ENCODE measurements at places on chromosomes 16 and 17. TPM values are rescaled to one million over a fixed set of nuclear protein-coding genes. Genes with fewer than 3 reads are reported as not detected.

- H3K4me3 ChIP-seq: no peak overlapping the region
- peak overlapping the region; percentile 30 for H3K27ac ChIP-seq
- no peak for DNase-seq
- H3K4me1 ChIP-seq: peaks cover 16% of the 10 kb centered on the region
- H3K36me3 ChIP-seq: no peaks in the 10 kb centered on the region
- H3K27me3 ChIP-seq: no peaks in the 10 kb centered on the region
These were observed 7.1 kb downstream of the ADGRG1 start for GRCh38 chr16:57635266-57636097.

Gene YBX2
- polyA plus RNA-seq: 0.53 TPM

Gene IGFALS
- polyA plus RNA-seq: 1.7 TPM

Gene CACNG3
- polyA plus RNA-seq: not detected

Measured in lung (tissue), 17 donors.